EL (cell line): ENCODE measurements at places on chromosomes 16 and 17.

DNA sequence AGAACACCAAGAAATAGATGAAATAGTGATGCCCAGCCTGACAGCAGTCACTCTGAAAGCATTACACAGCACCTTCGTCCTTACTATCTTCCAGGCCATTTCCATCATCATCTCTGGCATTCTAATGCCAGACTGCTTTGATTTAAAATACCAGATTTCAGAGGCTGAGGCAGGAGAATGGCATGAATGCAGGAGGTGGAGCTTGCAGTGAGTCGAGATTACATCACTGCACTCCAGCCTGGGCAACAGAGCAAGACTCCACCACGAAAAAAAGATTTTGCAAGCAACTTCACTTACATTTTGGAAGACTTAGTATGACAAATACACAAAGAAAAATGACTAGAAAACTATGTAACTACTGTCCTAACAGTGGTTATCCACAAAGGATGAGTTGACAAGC, 244.0 kb downstream of the CPPED1 start:
- DNase-seq: peak; percentile 31

DNA sequence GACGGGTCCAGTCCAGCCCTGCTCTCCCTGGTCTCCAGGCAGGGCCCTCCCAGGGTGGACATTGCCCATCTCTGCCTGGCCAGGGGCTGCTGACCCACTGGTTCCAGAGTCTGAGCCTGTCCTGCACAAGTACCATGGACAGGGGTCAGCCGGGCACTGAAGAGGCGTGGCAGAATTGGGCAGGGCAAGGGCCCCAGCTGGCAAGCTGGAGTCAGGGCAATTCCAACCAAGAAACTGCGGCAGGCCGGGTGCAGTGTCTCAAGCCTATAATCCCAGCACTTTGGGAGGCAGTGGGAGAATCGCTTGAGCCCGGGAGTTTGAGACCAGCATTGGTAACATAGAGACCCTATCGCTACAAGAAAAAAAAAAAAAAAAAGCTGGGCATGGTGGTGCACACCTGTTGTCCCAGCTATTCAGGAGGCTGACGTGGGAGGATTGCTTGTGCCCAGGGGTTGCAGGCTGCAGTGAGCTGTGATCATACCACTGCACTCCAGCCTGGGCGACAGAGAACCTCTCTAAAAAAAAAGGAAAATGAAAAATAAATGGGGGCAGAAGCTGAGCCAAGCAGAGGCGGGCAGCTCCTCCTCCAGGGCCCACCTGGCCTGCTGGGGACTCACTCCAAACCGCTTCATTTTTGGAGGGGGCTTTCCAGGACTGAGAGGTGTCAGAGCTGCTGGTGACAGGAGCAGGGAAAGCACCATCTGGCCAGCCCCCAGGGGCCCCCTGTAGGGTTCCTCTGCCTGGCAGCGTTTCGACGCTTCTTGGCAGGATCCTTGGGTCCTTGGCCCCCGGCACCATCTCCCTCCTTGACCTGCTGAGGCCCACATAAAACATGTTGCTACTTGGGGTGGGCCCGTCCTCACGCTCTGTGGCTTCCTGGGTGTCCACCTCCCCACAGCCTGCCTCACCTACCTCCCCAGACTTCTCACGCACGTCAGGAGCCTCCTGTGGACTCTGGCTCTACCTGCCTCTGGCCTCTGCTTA, 2.9 kb upstream of the MAFG start:
- DNase-seq: no peak

- DNase-seq: no peak
Observed at GRCh38 chr16:69538808-69539207, 27.0 kb upstream of the NFAT5 start.

DNA sequence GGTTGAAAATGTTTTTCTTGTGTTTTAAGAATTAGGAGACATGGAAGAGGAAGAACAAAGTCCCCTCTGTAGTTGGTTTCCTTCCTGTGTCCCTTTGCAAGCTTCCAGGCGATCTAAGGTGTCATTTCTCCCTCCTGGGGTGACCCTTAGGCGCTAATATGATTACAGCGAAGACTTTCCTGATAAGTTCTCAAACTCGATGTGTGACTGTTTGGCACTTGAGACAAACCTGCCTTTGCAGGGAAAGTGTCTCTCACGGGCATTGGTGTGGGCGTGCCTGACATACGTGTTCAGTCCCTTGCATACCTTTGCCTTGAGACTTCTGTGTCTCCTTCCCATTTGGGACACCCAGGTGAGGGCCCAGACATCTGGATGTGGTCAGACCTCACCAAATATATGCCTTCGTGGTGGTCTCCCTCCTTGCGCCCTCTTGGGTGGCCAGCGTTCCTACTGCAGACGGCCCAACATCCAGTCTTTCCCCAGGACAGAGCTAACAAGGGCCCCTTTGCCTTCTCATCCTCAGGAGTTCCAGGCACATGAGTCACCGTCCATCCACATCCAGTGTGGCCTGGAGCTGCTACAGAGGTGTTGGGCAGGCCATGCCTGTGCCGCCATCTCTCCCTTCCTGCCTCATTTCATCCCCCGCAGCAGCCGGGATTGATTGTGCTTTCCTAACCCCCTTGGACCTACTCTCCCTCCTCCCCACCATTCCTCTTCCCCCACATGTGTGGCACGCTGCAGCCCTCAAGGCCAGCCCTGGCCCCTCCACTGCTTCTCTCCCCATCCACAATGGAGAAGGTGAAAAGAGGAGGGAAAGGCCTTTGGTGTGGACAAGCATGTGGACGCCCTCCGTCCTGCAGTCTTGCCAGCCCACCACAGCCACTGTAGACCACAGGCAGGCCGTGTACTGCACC, 3.1 kb upstream of the JPT2 start:
- peak; percentile 87 for DNase-seq

- no peak for DNase-seq
Observed at GRCh38 chr17:69050999-69051775, 9.5 kb downstream of the ABCA9 start.

DNA sequence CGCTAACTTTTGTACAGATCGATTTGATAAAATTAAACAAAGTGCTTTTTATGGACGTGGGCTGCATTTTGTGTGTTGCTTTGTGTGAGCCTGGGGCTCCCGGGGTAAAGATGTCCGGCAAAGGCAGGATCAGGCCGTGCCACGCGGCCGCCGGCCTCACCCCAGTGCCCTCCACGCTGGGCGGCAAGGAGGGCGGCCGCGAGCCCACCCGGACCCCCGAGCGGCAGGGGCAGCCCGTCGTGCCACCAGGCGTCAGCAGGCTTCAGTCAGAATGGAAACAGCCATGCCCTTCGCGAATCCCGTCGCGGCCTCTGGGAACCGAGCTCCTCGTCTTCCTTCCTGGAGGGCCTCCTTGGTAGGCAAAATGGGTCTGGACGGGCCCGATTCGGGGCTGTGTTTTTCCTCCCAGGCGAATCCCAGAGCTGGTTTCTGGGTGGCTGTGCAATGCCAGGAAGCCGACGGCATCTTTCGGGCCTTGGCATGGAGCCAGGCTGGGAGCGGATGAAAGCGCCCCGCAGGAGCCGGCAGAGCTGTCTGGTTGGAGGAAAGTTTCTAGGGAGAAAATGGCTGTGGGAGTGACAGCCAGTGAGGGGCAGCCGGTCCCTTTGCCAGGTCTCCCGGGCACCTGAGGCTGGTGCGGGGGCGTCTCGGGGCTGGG, 5.5 kb downstream of the SOX8 start:
- no peak for DNase-seq
